ENCODE measurements at places on chromosomes 5 and 9.
A peak's percentile ranks its signal among the peaks of the same experiment; 100 is the strongest.

GRCh38 chr5:77180167-77181081 is 30.1 kb upstream of the PDE8B start:
- no peak for DNase-seq

GRCh38 chr9:2288309-2288708 is 273.2 kb downstream of the SMARCA2 start:
- no peak for DNase-seq

DNA sequence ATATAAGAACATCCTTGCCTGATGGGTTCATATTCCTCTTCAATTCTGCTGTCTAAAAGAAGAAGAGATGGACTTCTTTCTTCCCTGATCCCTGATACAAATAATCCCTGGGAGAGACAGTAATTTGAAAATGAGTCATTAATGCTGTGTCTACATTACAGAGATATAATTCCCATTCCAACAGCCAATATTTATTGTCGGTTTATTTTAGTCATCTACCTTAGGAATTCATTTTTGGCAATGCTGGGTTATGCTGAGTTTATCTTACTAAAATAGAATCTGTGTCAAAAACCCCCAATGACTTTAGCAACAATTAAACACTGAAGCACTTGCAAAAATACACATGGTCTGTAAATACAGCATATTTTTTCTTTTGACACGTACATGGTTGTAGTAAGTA is 23.9 kb downstream of the ZNF474 start:
- DNase-seq, result no peak

GRCh38 chr9:105886136-105886535 is 191.8 kb downstream of the TMEM38B start:
- no peak for DNase-seq

DNA sequence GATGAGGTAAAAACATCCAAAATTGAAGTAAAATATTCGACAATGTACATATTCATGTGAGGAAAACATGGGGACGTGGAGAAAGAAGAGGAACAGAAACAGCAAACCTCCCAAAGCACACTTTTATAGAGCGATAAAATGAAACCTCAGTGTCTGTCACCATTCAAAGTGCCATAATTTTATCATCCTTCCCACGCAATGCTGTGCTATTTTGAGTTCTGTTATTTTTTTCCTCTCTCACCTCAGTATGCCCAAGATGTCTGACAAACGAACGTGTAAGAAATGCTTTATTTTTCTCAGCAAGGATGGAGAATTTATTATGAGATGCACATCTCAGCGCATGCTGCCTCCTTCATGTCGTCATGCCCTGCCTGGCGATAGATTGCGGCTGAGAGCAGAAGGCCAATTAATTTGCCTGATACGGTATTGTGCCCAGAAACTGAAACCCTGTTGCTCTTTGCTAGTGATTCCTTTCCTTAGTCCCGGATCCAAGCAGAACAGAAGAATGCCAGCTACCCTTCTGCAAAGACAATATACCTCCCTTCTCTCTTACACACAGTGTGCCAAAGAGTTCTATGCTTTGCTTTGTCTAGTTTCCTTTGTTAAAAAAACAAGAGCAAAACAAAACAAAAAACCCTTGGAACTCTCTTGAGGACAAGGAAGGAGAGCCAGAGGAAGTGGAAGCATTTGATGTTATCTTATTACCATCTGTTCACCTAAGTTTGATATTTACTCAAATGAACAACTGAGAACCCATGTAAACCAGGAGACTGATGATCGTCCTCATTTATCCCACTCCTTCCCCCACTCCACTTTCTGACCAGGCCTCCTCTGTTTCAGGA is 192.4 kb downstream of the SEMA6A start:
- no peak for DNase-seq

- DNase-seq, result no peak
Measured at GRCh38 chr5:42779083-42779482, 22.5 kb downstream of the CCDC152 start.

DNA sequence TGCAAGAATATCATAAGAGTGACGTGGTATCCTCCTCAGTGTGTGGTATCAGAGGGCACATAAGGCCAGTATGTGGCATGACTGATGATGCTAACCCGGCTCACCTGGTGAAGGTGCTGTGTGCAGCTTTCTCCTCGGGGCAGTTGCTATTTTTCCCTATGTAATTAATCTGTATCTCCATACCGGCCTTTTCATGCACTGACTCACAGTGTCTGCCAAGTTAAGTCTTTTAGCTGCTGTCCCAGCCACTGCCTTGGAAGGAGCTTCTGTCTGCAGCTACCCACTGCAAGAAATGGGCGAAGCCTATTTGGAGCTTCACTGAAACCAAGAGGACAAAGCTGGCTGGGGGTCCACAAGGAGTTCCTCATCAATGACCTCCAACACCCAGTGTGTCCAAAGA is 46.0 kb downstream of the NXNL2 start:
- DNase-seq, result no peak

GRCh38 chr5:107289030-107289714 is 381.6 kb downstream of the EFNA5 start:
- no peak for DNase-seq

GRCh38 chr5:171825051-171825450 is 39.4 kb downstream of the SMIM23 start:
- no peak for DNase-seq

DNA sequence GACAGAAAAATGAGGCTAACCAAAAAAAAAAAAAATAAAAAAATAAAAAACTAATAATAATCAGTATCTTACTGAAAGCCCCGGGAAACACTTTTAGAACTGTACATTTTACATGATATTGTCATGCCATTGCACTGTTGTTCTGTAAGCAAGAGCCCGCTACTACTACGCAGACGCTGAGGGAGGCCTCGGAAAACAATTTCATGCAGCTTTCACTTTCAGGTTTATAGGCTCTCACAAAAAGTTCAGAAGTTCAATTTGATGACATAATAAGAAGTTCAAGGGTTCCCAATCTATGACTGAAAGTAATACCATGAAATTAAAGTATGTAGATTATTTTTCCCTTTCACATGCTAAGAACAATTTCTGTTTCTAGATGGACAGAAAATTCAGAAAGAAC is 318.3 kb upstream of the ITGA1 start:
- DNase-seq, result no peak

DNA sequence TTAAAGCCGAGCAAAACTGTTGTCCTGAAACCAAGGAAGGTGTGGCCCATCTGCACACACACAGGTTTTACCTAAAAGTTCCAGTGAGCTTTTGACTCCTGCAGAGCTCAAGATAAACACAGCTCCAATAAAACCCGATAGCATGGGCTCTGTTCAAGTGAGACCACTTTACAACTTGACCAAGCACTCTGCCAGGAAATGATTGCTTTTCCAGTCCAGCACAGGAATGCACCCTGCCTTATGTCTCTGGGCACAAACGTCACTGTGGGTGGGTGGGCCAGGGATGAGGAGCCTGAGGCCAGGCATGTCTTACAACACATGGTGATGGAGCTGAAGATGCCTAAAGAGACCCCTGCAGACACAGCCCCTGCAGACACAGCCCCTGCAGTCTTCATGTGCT is 115.3 kb downstream of the ROR2 start:
- no peak for DNase-seq

DNA sequence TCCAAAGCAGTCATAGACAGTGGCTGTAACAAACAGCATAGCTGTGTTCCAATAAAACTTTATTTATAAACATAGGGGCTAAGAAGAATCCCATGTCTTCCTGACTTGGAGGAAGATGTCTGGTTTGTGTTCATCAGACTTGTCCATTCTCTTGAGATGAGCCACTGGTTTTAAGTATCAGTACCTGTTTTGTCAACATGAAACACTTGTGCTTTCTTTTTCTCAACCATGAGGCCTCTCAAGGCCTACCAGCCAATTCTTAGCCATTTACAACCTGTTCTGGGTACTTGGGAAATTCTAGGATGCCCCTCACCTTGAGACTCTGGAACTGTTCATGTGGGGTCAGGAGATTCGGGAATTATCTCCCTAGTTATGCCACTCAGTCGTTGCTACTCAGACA is 154.3 kb upstream of the PPP1R2B start:
- DNase-seq, result no peak

DNA sequence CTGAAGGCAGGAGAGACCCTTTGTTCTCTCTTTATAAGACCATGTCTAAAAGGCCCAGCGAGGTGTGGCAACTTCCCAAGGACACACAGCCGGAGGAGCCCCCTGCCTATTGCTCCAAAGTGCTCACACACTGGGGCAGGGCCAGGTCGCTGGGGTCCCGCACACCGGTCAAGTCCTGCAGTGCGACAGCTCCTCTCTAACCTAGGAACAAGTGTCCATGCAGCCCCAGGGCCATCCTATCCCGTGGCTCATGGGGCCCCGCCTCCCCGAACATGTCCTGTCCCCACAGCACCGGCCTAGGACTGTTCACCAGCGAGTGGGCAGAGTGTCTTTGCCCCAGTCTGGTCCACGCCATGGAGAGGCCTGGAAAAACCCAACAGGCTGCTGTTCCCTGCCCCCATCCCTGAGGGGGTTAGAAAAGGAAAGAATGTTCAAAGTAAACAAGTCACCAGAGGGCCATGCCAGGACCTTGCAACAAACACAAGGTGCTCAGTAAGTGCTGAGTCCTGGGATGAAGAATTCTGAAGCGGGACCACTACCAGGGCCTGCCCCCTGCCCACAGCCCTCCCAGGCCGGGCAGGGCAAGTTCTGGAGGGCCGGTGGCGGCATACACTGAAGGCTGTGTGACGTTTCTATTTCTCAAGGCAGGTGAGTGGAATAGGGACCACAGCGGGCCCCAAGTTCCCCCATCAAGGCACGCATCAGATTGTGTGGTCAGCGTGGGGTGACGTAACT is 938 bp downstream of the NINJ1 start:
- DNase-seq, result no peak

DNA sequence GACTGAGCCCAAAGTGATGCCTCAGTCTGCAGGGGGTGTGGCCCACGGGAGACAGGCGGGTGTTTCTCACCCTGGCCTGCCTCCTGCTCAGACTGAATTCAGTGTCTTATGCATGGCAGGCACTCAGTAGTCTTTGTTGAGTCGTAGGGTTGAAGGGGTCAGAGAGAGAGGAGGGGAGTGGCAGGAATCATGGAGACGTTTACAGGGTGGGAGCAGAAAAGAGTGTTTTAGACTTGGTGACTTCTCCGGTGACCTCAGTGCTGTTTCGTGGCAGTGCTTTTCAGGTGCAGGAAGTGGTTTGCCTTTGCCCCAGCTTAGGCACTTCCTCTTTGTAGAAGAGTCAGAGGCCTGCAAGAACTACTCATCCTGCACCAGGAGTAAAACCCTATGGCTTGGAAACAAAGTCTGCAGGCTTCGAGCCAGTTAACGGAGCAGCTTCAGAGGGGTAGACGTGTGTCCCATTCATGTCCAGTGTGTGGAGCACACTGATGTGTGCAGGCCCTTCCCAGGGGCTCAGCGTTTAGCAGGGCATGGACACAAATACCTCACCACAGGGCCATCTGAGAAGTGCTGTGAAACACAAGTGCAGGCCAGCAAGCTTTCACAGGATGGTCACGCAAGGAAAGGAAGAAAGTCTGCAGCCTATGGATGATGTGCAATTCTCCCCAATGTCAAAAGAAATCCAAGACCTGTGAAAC is 24.5 kb upstream of the SEMA4D start:
- peak; percentile 85 for DNase-seq

- DNase-seq, result no peak
Measured at GRCh38 chr9:111148052-111149017, 110.1 kb upstream of the LPAR1 start.

GRCh38 chr5:72346398-72346797 is 26.2 kb downstream of the PTCD2 start:
- no peak for DNase-seq

DNA sequence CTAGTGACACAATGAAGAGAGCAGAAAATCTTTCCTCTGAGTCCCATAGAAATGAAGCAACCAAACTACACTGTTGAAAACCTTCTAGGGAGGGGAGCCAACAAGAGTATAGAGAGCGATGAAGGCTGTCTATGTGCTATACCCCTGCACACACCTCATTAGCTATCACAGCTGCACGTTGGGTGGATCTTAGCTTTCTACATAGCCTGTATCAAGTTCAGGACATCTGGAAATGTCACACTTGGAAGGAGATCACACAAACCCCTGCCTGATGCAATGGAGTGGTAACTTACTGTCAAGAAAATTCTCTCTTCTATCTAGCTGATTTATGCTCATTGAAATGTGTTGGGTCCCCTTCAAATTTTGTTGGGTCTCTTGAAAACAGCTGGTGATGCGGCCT is 127.0 kb upstream of the NTRK2 start:
- no peak for DNase-seq

DNA sequence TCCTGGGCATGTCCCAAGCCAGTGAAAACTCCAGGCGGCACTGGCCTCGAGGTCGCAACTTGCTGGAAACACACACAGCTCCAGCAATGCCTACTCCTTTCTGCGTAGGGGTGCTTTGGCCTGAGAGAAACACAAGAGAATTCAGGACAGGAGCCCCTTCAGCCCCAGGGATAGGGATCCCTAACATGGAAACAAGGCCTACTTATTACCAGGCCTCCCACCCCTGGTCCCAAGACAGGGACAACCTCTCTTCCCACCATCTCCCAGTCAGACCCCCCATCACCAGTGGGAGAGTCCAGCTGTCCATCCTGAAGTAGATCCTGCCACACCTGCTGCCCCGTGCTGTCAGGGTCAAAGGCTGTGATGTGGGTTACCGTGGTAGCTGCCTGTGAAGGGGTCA is 7.8 kb downstream of the CREB3 start:
- DNase-seq, result no peak

GRCh38 chr5:143717400-143717799 is 94.6 kb upstream of the HMHB1 start:
- no peak for DNase-seq

- no peak for DNase-seq
Measured at GRCh38 chr9:8391132-8391531, 591.6 kb upstream of the DMAC1 start.

- no peak for DNase-seq
Measured at GRCh38 chr9:81621785-81622259, 67.5 kb downstream of the TLE1 start.

DNA sequence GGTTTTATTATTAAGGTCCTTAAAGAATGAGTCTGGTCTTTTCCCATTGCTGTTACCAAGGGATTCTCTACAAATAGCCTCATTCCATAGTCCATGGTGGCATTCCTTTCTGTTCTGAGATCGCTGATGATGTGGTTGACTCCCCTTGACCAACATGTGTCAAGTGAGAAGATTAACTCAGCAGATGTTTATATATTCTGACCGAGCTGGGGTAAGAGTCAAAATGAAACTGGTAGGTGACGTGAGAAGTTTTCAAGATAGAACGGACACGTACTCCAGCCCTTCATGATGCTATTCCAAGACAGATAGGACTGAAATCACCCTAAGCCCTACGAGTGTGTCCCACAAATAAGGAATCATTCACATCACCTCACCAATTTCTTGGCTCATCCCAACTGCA is 155.5 kb upstream of the WWC1 start:
- DNase-seq, result no peak

GRCh38 chr9:132370592-132370991 is 15.8 kb upstream of the SETX start:
- DNase-seq, result no peak

DNA sequence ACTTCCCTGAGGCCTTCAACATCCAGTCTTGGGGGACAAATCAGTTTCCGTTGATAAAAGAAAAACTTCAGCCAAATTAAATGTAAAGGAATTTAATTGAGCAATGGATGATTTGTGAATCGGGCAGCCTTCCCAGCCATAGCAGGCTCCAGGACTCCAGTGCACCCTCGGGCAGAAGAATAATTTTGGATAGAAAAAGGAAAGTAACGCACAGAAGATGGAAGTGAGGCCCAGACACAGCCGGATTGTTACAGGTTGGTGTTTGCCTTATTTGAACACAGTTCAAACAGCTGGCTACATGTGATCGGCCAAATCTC is 19.1 kb downstream of the MRPL36 start:
- no peak for DNase-seq

- DNase-seq, result peak; percentile 30
Measured at GRCh38 chr5:126676195-126676624, 75.5 kb downstream of the PHAX start.

Measured in GDM1 (cell line).